Cardiac ventricle fibroblast (primary cell): ENCODE measurements at places on chromosomes 16 and 17. TPM values are rescaled to one million over a fixed set of nuclear protein-coding genes. Genes with fewer than 3 reads are reported as not detected.

The MT2A gene
- total RNA-seq = 53.2 and 74.9 TPM in 2 replicates

The WNT9B gene
- total RNA-seq = not detected in 2 replicates

The NDE1 gene
- 18.9 and 32.3 TPM in 2 replicates for total RNA-seq

The KRT222 gene
- total RNA-seq = not detected in 2 replicates

The ERAL1 gene
- total RNA-seq = 25.0 and 36.9 TPM in 2 replicates

The HOXB5 gene
- not detected in 2 replicates for total RNA-seq

The RAMP2 gene
- total RNA-seq = 0.24 and 1.8 TPM in 2 replicates

The BOLA2B gene
- total RNA-seq = 53.6 and 86.3 TPM in 2 replicates

The MT1A gene
- total RNA-seq = 0.88 TPM in 1 of 2 replicates, not detected in the other

The NUDT7 gene
- 4.5 and 5.4 TPM in 2 replicates for total RNA-seq

The CD300E gene
- total RNA-seq = not detected in 2 replicates

The CDRT4 gene
- total RNA-seq = 0.37 TPM in 1 of 2 replicates, not detected in the other

The UNKL gene
- total RNA-seq = 18.3 and 25.6 TPM in 2 replicates

The SLC47A1 gene
- total RNA-seq = 1.5 and 7.5 TPM in 2 replicates

The MPV17L gene
- 0.34 and 0.62 TPM in 2 replicates for total RNA-seq

The CHAD gene
- 0.10 TPM in 1 of 2 replicates, not detected in the other for total RNA-seq

The KRTAP4-5 gene
- not detected in 2 replicates for total RNA-seq

The CYGB gene
- total RNA-seq = 126 and 147 TPM in 2 replicates

The TMED6 gene
- not detected in 2 replicates for total RNA-seq

The MPO gene
- total RNA-seq = 0.06 TPM in 1 of 2 replicates, not detected in the other

The KIF19 gene
- 0.54 and 1.1 TPM in 2 replicates for total RNA-seq

The CHST6 gene
- total RNA-seq = 0.54 and 0.56 TPM in 2 replicates

The CCDC200 gene
- total RNA-seq = not detected in 2 replicates

The CPHXL2 gene
- not detected in 2 replicates for total RNA-seq

The TBC1D28 gene
- not detected in 2 replicates for total RNA-seq

The ZKSCAN2 gene
- total RNA-seq = 3.1 and 3.5 TPM in 2 replicates

The SOX8 gene
- 1.1 and 1.4 TPM in 2 replicates for total RNA-seq

The RAB11FIP4 gene
- total RNA-seq = 0.34 and 0.75 TPM in 2 replicates

The CYB561 gene
- 21.0 and 26.1 TPM in 2 replicates for total RNA-seq

The FOXC2 gene
- 4.4 and 4.5 TPM in 2 replicates for total RNA-seq

The TMEM92 gene
- not detected in 2 replicates for total RNA-seq

The GINS2 gene
- 0.31 and 0.64 TPM in 2 replicates for total RNA-seq

The MBTPS1 gene
- total RNA-seq = 80.7 and 81.0 TPM in 2 replicates

The PTGES3L gene
- total RNA-seq = not detected in 2 replicates

The CA5A gene
- not detected in 2 replicates for total RNA-seq

The CLEC19A gene
- total RNA-seq = not detected in 2 replicates

The ZNF688 gene
- 10.4 and 11.6 TPM in 2 replicates for total RNA-seq

The DNAI2 gene
- not detected in 2 replicates for total RNA-seq

The IRX5 gene
- 1.0 and 1.1 TPM in 2 replicates for total RNA-seq

The TMEM100 gene
- total RNA-seq = 2.1 and 2.9 TPM in 2 replicates

The TBC1D3 gene
- total RNA-seq = not detected in 2 replicates

The TP53TG3C gene
- total RNA-seq = not detected in 2 replicates

The PARD6A gene
- 0.39 and 0.44 TPM in 2 replicates for total RNA-seq

The SOST gene
- not detected in 2 replicates for total RNA-seq

The PLA2G10 gene
- not detected in 2 replicates for total RNA-seq

The CLDN6 gene
- total RNA-seq = not detected in 2 replicates
